ENCODE measurements at places on chromosomes 2 and 18. TPM values are rescaled to one million over a fixed set of nuclear protein-coding genes. Genes with fewer than 3 reads are reported as not detected.

GRCh38 chr2:229231885-229232284, 39.2 kb downstream of the PID1 start:
- no peaks in the 10 kb centered on the region for H3K36me3 ChIP-seq
- no peak overlapping the region for H3K4me3 ChIP-seq
- no peak for DNase-seq
- no peaks in the 10 kb centered on the region for H3K4me1 ChIP-seq

DNA sequence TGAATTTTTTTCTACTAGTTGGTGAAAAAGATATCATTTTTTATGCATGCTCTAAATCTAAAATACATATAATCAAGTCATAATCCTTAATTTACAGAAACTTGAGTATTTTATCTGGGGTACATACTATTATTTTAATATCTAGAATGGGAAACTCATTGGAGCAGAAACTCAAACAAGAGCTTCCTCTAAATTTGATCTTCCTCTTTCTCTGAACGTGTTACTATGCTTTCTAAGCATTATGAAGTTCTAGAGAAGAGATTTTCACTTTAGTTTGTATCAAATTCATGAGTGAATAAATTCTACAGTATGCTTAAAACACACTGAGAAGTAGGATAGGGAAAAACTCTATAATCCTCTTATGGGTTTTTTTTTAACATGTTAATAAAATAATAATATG, 20.6 kb upstream of the SLC38A11 start:
- H3K36me3 ChIP-seq = no peaks in the 10 kb centered on the region
- H3K4me1 ChIP-seq = peaks cover 7% of the 10 kb centered on the region
- no peak overlapping the region for H3K4me3 ChIP-seq
- no peak for DNase-seq

The KIF5C gene
- 24.5 TPM for total RNA-seq

The CRIM1 gene
- total RNA-seq = 3.3 TPM
